ENCODE measurements at places on chromosomes 4 and X.

- DNase-seq: no peak
Measured at GRCh38 chr4:105808750-105809041, 86.6 kb upstream of the NPNT start.

DNA sequence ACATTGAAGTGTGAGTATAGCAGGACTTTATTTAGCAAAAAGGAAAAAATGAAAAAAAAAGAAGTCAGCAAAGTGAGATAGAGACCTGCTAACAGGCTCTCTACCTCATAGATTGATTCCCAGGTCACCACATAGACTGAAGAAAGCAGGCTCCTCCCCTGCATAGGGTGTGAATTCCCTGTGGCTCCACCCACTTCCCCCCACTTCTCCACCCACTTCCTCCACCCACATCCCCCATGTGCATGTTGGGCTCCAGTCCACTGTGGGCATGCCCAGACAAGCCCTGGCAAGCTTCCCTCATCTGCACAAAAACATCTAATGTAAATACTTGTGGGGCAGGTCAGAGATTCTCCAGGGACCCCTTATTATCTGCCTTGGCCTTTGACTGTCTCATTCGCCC is 97.8 kb downstream of the TMEM47 start:
- no peak for DNase-seq

- DNase-seq: no peak
Measured at GRCh38 chrX:107721318-107721717, 54.3 kb downstream of the TSC22D3 start.

GRCh38 chrX:21912989-21913388 is 27.5 kb upstream of the SMS start:
- DNase-seq: no peak

DNA sequence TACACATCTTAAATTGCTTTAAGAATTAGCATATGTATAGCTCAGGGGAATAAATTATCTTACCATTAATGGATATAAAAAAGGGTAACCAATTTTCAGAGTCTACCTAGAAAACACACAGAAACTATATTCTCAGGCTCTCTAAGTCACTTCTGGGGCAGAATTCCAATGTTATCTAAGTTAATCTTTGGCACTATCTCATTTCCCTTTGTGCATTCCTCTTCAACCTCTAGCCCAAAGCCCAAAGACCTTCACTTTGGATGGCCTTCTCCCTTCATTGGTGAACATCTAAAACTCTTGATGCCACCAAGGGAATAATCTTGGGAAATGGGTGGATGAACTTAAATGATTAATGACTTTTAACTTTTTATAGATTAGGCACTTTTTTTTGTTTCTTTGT is 108.3 kb downstream of the APBB2 start:
- DNase-seq: no peak

- DNase-seq: no peak
Measured at GRCh38 chrX:150753357-150753756, 60.2 kb downstream of the MTMR1 start.

- DNase-seq: no peak
Measured at GRCh38 chrX:153646620-153647373, at the start of gene DUSP9. Gene DUSP9 (plus strand): TSS chrX:153647203. CDS start chrX:153647954, 751 bp downstream.

DNA sequence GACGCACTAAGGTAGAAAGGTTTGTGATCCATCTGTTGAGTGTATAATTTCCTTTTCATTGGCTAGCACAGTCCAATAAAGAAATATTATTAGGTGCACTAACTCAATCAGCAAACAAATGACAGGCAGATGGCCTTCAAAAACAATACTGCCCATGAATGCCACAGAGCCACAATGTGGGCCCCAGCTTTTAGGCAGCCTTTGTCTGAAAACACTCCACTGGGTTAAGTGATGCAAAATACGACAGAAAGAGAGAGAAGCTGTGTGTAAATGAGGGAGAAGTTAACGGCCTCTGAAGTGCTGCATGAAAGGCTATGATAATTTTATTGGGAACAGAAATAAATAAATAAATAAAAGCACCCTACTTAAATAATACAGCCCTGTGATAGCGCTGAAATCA is 274.6 kb downstream of the NKX6-1 start:
- no peak for DNase-seq

- peak; percentile 81 for DNase-seq
Measured at GRCh38 chr4:95129821-95130311, 372.1 kb downstream of the BMPR1B start.

Data from forelimb muscle (tissue), 1 donor.